Stimulated activated CD8-positive, alpha-beta memory T cell treated with anti-CD3 and anti-CD28 coated beads, Interleukin-4, amount 100 ng/mL, for 24 hours (primary cell): ENCODE measurements at places on chromosomes 13 and 19.

GRCh38 chr13:80249516-80250212 lies 91.3 kb downstream of the SPRY2 start:
- DNase-seq, result no peak

DNA sequence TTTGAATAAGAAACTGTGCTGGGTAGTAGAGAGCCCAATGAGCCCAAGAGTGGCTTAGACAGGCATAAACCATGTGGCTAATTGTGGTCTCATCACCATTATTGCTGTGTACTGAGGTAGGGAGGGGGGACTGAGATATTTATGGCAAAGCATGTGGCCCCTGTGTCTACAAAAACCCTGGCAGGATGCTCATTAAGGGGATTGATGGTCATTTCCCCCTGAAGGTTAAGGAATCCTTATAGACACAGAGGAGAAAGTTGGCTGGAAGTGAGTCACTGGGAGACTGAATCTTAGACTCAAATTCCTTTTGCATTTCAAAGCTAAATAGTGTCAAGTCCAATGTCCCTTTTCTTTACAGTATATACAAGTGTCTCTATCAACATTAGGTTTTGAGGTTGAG lies 9.8 kb upstream of the DACT3 start:
- DNase-seq, result no peak

DNA sequence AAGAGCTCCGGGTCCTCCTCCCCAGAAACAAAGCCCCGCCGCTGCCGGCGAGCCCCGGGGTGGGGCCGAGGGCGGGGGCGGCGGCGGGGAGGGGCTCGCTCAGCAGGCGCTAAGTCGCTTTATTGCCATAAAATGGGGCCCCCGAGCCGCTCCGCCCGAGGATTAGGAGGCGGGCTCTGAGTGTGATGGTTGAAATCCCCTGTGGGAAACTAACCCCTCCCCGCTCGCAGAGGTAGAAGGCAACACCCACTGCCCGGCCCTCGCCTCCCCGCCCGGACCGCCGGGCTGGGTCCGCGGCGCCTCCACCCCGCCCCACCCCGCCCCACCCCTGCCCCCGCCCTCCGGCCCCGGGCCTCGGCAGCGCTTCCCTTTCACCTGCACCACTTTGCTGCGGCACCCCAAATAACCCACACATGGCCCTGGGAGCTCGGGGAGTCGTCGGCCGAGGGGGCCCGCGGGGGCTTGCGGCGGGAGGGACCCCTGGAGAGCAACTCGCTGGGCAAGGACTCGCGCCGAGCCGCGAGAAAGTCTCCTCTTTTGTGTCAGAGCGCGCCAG lies at the start of gene KLF12:
TSS of gene KLF12 (minus strand) at position 184 of the 556 bp plus-strand sequence.
- DNase-seq, result peak; percentile 89

- DNase-seq, result no peak
These were observed 7.1 kb downstream of the AKAP8 start for GRCh38 chr19:15372470-15372869.

DNA sequence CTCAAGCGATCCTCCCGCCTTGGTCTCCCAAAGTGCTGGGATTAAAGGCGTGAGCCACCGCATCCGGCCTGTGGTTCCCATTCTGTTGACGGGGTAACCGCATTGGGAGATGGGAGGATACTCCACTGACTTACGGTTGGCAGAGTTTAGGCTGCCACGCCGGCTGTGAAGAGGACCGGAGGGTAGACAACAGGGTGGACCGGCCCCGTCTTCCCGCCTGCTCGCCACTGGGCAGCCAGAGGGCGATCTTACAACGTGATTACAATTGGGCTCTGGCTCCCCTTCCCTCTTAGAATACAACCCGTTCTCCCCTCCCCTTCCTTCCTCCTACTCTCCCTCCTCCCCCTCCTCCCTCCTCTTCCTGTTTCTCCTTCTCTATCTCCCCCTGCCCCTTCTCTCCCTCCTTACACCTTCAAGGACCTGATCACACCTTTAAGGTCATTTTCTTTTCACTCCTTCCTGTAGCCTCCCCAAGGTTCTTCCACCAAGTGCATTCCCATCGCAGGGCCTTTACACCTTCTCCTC lies 957 bp upstream of the CCDC194 start:
- DNase-seq, result peak; percentile 45

GRCh38 chr19:30596813-30597399 lies 224.7 kb downstream of the ZNF536 start:
- no peak for DNase-seq

DNA sequence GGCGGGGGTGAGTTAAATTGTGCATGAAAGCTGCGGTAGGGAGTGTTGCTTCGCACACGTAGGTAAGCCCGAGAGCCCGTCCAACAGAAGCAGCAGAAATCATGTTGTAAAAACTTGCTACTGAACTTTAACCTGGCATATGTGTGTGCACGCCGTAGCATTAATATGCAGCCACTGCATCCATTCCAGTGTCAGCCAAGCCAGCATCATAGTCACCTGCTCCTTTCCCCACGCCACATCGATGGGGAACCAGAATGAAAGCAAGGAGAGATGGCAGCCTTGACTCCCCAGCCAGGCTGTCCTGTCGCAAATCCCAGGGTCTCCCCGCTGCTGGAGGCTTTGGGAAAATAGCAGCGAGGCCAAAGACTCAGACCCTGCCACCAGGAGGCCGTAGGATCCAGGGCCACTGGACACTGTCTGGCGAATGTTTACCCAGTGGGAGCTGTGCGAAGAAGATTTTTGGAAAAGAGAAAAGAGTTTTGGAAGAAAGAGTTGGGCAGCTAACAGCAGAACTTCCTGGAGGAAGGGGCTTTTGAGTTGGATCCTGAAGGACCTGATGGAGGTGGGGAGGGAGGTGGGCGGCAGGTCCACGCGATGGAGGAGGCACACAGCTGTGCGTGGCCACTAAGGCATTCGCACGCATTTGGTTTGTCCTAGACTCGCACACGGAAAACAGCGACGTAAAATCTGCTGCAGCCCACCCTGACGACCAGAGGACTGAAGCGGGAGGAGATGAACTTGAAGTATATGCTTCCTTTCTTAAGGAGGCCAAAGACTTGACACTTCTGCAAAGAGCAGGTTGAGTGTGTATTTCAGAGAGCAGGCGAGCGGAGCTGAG lies 48.7 kb upstream of the RANBP3 start:
- DNase-seq, result no peak
